ENCODE measurements at places on chromosomes 1 and 21. TPM values are rescaled to one million over a fixed set of nuclear protein-coding genes. Genes with fewer than 3 reads are reported as not detected.

GRCh38 chr1:204267191-204267601 lies 53.4 kb upstream of the GOLT1A start:
- no peak overlapping the region for H3K27ac ChIP-seq
- H3K4me3 ChIP-seq: no peak overlapping the region

OR2AK2 gene
- total RNA-seq: not detected

DNA sequence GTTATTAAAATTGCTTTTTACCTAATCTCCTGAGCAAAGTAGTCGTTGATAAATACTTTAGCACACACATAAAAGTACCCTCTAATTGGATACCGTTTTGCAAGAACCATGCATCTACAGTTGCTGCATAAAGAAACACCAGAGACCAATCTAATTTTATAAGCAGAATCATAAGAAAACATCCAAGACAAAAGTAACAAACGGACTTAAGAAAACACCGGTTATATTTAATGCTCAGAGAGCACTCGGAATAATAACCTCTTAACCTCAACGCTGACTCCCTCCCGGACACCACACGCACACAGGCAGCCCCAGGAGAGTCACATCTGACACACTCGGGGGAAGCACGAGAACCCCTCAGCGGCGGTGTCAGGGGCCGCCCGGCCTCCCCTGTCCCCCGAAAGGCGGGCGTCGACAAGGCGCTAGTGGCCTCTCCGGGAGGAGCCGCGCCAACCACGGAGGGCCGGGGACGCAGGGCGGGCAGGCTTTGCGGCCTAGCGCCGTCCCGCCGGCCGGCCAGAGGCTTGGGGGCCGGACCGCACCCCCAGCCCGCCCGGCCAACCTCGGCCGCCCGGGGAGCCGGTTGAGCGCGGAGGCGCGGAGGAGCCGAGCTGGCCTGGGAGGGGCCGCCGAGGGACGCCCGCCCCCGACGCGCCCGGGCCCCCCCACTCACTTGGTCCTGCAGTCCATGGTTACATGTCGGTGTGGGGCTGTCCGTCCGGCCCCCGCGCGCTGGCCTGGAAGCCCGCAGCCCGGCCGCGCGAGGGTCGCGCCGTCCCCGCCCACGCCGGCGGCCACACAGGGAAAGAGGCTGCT lies 606 bp downstream of the DENND1B start:
- H3K4me1 ChIP-seq: peaks cover 31% of the 10 kb centered on the region
- peak overlapping the region; percentile 84 for H3K4me3 ChIP-seq
- H3K27me3 ChIP-seq: no peaks in the 10 kb centered on the region
- no peaks in the 10 kb centered on the region for H3K36me3 ChIP-seq

GRCh38 chr1:22760455-22760854 lies 49.8 kb downstream of the EPHB2 start:
- H3K4me3 ChIP-seq: no peak overlapping the region
- H3K36me3 ChIP-seq: no peaks in the 10 kb centered on the region

DNA sequence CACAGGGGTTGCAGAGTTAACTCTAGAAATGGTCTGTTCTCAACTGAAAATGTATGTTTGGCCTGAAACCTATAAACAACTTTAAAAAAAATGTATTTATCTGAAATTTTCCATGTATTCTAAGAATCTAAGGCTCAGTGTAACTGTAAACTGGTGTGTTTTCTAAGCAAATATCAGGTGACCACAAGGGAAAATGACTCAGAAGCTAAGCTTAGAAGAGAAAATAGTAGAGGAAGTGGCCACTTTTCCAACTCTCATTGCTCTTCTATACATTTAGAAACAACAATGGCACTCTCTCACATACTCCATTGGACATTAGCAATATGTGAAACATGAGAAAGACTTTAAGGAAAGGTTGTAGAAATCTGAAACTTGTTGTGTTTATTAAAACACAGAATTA lies 7.5 kb downstream of the TNFSF18 start:
- no peak overlapping the region for H3K27ac ChIP-seq
- DNase-seq: no peak
- no peaks in the 10 kb centered on the region for H3K36me3 ChIP-seq
- H3K4me3 ChIP-seq: no peak overlapping the region
- H3K4me1 ChIP-seq: peaks cover 6% of the 10 kb centered on the region
- H3K27me3 ChIP-seq: no peaks in the 10 kb centered on the region

GRCh38 chr1:22169816-22170215 lies 26.9 kb upstream of the WNT4 start:
- H3K36me3 ChIP-seq: no peaks in the 10 kb centered on the region
- no peak for DNase-seq
- H3K4me3 ChIP-seq: no peak overlapping the region
- H3K27me3 ChIP-seq: peaks cover 6% of the 10 kb centered on the region
- H3K27ac ChIP-seq: no peak overlapping the region
- H3K4me1 ChIP-seq: no peaks in the 10 kb centered on the region

- peaks cover 10% of the 10 kb centered on the region for H3K36me3 ChIP-seq
- no peak overlapping the region for H3K4me3 ChIP-seq
- H3K27ac ChIP-seq: no peak overlapping the region
- no peaks in the 10 kb centered on the region for H3K27me3 ChIP-seq
- DNase-seq: no peak
These were observed 1.1 kb upstream of the KPNA6 start for GRCh38 chr1:32106663-32107275.

ADCY10 gene
- 0.36 TPM for total RNA-seq

DNA sequence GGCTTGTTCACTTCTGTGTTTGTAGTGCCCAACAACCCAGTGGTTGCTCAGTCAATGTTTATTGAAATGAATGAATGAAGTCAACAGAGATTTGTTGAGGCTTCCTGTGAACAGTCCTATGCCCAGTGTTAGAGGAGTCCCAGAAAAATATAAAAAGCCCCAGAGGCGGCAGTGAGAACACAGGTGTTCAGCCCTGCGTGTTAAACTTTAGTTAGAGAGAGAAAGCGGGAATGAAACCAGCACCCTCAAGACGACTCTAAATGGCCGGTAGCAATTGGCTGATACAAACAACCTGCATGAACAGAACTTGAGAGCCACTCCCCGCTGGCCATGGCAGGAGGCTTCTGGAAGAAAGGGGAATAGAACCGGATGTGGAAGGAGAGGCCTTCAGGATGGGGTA lies 22.6 kb downstream of the TMEM51 start:
- no peak overlapping the region for H3K27ac ChIP-seq
- DNase-seq: peak; percentile 26
- H3K4me3 ChIP-seq: no peak overlapping the region

RAB42 gene
- total RNA-seq: 5.0 TPM

DNA sequence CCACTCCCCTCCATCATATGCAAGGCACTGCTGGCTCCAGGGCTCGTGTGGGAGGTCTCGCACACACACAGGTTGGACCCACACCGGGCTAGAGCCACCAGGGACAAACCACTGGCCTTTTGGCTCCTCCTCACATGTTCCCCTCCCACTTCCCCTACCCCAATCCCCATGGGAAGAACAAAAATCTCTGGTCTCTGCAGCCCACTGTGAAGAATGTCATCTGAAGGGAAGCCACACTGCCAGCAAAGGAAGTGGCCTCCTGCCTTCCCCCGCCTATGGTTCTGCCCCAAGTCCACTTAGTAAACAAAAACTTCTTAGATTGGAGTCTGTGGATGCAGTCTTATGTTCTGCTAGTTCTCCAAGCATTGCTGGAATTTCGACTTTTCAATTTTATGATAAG lies 24.2 kb downstream of the OLFML3 start:
- no peak for DNase-seq
- peaks cover 5% of the 10 kb centered on the region for H3K4me1 ChIP-seq
- no peak overlapping the region for H3K27ac ChIP-seq
- peaks cover 5% of the 10 kb centered on the region for H3K27me3 ChIP-seq
- H3K36me3 ChIP-seq: no peaks in the 10 kb centered on the region

DNA sequence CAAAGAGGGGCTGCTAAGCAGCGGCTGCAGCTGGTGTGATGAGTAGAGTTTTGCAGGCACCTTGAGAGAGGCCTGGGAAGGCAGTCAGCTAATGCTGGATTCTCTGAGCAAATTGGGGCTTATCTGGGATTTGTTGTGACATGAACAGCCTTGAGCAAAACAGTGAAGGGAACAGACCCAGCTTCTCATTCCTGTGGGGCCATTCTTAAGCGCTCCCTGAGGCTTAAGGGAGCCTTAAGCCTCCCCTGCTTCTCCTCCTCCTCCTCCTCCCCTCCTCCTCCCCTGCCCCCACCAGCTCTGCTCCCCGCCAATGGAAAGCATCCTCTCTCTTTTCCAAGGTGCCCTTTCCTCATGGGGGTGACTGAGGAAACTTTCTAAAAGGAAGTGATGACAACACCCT lies 21.3 kb downstream of the HMGCS2 start:
- H3K4me3 ChIP-seq: no peak overlapping the region
- no peaks in the 10 kb centered on the region for H3K36me3 ChIP-seq
- H3K27ac ChIP-seq: no peak overlapping the region
- peaks cover 2% of the 10 kb centered on the region for H3K4me1 ChIP-seq
- peaks cover 5% of the 10 kb centered on the region for H3K27me3 ChIP-seq

KCNE2 gene
- not detected for total RNA-seq

DNA sequence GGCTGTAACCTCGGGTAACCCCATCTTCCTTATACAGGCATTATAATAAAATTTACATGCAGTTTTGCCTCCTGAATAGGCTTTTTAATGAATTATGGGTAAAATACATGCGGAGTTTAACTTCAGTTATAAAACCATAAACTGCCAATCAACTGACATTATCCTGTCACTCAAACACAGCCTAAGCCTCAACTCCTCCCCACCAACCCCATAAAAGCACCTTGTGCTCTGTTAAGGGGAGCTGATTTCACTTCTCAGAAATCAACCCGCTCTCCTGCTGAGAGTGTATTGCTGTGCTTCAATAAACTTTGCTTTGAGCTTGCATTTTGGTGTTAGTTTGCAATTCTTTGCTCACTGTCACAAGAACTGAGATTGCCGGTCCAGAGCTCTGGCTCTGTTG lies 1812.2 kb downstream of the BRINP3 start:
- H3K36me3 ChIP-seq: no peaks in the 10 kb centered on the region
- no peak overlapping the region for H3K4me3 ChIP-seq
- no peaks in the 10 kb centered on the region for H3K27me3 ChIP-seq
- DNase-seq: no peak
- H3K27ac ChIP-seq: no peak overlapping the region

DNA sequence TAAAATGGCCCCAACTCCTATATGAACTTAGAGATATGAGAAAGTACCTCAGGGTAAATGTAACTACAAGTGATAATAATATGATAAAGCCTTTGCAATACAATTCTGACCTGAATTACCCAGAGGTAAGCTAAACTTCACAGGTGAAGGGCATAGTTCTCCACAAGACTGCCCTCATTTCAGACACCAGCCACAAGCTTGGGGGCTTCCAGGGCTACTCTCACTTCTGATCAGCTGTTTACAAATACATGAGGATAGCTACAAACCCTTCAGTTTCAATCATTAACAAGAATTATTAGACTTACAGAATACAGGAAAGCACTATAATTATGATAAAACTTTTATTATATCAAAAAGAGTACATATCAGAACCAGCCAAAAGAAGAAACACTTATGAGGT lies 18.7 kb upstream of the DPH5 start:
- peak; percentile 5 for DNase-seq
- H3K27me3 ChIP-seq: no peaks in the 10 kb centered on the region
- H3K4me1 ChIP-seq: peaks cover 11% of the 10 kb centered on the region
- H3K36me3 ChIP-seq: no peaks in the 10 kb centered on the region
- no peak overlapping the region for H3K4me3 ChIP-seq

DNA sequence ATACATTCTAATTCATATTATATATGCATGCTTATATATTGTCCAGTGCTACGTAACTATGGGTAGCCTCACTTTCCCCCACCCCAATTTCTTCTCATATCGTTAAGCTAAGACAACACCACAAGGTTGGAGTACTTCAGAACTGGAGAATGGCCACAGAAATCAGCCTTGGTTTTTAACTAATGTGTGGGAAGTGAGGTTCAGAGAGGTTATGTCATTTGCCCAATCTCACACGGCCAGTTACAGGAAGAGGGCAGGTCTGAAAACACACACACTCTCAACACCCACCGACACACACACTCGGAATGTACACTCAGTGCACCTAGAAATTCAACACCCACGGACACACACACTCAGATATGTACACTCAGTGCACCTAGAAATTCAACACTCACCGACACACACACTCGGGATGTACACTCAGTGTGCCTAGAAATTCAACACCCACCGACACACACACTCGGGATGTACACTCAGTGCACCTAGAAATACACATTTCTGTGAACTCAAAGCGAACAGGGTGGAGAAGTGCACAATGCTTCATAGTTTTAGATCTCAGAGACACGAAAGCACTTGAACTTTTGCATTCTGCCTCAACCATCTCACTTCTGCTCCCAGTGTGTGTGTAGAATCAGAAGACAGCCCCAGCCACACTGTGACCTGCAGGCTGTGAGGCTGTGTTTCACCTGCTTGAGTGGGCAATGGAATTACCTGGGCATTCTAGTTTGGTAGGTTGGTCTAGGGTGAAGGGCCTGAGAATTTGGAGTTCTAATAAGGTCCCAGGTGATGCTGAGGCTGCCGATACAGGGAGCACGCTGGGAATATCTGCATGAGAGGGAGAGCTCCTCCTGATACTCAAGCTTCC lies 170.4 kb downstream of the CLIC6 start:
- peaks cover 72% of the 10 kb centered on the region for H3K36me3 ChIP-seq
- H3K4me3 ChIP-seq: no peak overlapping the region
- no peak for DNase-seq
- no peaks in the 10 kb centered on the region for H3K27me3 ChIP-seq

DNA sequence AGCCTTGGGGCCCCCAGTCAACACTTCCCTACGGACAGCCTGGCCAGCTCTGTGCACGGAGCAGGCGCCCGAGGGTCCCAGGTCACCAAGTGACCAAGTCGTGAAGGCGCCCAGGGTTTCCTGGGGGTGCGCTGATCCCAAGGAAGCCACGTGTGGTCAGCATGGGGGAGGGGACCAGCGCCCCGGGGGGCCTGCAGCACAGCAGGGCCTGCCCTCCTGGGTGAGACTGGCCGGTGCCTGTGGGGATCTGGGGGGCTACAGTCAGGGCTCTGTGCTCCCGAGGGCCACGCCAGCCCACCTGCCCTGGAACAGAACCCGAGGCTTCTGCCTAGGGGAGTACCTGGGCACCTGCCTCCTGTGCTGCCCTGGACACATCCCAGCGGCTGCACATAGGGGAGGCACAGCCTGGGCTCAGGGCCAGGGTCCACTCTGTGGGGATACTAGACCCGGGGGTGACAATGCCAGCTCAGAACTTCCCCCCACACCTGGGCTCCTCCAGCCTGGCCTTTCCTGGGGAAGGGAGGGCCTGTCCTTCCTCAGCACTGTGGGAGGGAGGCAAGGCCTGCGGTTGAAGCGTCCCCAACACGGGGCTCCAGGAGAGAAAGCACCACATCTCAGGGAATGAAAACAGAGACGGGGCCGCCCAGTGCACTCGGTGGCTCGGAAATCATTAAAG lies 6.2 kb upstream of the POFUT2 start:
- peaks cover 31% of the 10 kb centered on the region for H3K4me1 ChIP-seq
- peak overlapping the region; percentile 60 for H3K4me3 ChIP-seq
- peaks cover 8% of the 10 kb centered on the region for H3K36me3 ChIP-seq
- no peaks in the 10 kb centered on the region for H3K27me3 ChIP-seq

HES2 gene
- total RNA-seq: not detected

- H3K4me1 ChIP-seq: peaks cover 11% of the 10 kb centered on the region
- H3K27ac ChIP-seq: no peak overlapping the region
- H3K36me3 ChIP-seq: no peaks in the 10 kb centered on the region
- DNase-seq: no peak
- no peak overlapping the region for H3K4me3 ChIP-seq
- H3K27me3 ChIP-seq: no peaks in the 10 kb centered on the region
These were observed 60.5 kb upstream of the USP25 start for GRCh38 chr21:15669247-15669646.
